IMR-90 (cell line): ENCODE measurements at places on chromosomes 1 and 21. TPM values are rescaled to one million over a fixed set of nuclear protein-coding genes. Genes with fewer than 3 reads are reported as not detected.

DNA sequence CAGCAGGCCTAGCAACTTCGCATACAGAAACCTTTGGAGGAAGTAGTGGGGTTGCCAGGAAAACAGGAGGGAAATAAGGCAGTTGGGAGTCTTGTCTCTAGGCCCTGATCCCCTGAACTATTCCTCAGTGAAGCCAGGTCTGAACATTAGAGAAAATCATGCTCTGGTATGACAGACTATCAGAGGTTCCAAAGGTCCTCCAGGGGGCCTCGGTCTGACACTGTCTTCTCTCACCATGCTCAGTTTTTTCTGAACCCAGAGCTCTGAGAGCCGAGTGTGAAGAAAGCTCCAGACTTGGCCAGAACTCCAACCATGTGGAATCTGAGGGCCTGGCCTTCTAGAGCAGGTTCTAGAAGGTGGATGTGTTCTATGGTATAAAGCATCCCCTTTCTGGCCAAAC lies 4.0 kb downstream of the TOMM40L start:
- DNase-seq = no peak

The MAEL gene
- not detected in 2 replicates for total RNA-seq

The GBP5 gene
- not detected in 2 replicates for total RNA-seq

The MYCL gene
- 0.56 and 0.72 TPM in 2 replicates for total RNA-seq

GRCh38 chr1:247096958-247097357 lies 7.2 kb downstream of the ZNF669 start:
- no peak for DNase-seq

DNA sequence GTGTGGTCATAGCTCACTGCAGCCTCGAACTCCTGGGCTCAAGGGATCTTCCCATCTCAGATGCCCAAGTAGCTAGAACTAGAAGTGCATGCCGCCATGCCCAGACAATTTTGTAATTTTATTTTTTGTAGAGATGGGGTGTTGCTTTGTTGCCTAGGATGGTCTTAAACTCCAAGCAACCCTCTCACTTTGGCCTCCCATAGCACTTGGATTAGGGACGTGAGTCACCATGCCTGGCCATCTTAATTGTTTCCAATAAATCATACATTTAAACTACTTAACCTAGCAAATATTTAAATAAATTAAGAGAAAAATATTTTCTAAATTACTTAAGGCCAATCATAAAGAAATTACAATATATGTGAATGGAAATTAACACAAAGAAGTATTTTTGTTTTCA lies 35.1 kb upstream of the ADGRL4 start:
- peak; percentile 20 for DNase-seq

DNA sequence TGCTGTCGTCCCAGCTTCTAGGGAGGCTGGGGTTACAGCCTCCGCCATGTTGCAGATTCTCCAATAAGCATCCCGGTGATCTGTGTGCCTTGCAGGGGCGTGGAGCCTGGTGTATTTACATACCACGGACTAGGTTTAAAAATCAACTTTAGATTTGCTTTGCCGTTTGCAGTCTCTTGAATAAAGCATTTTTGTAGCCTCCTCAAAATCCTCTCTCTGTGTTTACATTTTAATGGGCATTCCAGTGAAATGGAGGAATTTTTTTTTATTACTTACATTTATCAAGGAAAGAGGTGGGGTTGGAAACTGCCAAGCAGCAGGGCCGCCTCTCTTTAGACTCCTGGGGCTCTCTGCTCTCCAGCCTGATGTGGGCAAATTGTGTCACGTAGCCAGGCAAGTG lies 437.5 kb upstream of the VAMP3 start:
- peak; percentile 47 for DNase-seq

DNA sequence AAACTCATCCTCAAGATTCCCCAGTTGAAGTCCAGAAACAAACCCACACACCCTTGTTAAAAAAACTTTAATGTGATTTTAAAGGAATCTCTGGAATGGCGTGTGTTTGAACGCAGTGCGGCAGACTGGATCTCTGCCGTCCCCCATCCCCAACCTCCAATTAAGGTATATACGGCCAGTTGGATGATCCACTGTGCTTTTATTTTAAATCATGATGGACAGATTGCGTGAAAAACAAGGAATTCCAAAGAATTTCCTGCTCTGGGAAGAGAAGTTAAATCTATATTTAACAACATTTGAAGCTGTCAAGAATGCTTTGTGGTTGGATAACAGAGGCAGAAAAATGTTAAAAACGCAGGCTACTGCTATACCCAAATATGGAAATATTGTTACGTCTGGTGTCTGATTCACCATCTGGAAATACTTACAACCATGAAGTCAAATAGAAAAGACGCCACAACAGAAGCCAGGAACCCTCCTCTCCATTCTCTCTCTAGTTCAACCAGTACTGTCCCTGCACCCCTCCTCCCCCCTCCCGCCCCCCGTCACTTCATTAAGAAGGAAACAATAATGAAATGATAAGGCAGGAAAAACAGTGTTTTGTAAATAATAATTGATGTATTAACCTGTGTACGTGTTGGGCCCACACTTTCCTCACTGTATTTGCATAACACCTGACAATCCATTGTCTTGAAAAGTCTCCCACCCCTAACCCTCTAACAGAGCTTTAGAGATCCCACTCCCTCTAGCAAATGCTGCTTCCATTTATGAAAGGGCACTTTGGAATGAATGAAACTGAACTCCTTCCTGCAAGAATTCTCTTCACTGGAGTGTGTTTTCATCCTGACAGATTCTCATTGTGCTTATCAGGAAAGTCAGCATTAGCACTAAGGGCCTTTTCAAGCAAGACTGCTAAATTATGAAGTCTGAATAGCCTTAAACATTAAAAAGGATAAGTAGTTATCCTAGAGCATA lies 2.0 kb upstream of the CCN1 start:
- peak; percentile 98 for DNase-seq

The LCE1F gene
- not detected in 2 replicates for total RNA-seq

DNA sequence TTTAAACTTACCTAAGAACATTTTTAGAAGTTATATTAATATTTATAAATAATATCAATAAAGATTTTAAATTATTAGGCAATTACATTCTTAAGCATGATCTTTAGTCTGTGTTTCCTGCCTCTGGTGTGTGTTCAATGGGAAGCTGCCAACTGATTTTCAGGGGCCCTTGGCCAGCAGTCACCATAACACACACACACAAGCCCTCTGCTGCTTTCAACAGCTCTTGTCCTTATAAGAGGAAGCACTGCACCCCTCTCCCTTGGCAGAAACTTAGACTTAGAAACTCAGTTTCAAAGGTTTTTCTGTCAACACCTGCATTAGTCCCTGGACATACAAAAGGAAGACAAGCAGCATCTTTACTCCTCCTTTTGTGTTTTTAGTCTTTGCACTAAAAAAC lies 81.4 kb downstream of the VAV3 start:
- no peak for DNase-seq

GRCh38 chr1:117097443-117097842 lies 24.1 kb downstream of the TRIM45 start:
- peak; percentile 64 for DNase-seq

- no peak for DNase-seq
These were observed 49.8 kb downstream of the DDR2 start for GRCh38 chr1:162682013-162682419.

The HMGN1 gene
- total RNA-seq = 55.2 and 234 TPM in 2 replicates

GRCh38 chr1:153945795-153946621 lies 510 bp downstream of the DENND4B start:
- DNase-seq = peak; percentile 56
